Activated naive CD4-positive, alpha-beta T cell treated with anti-CD3 and anti-CD28 coated beads, Interleukin-2, amount 50 U/mL, for 72 hours (primary cell): ENCODE measurements at places on chromosomes 16 and 17. TPM values are rescaled to one million over a fixed set of nuclear protein-coding genes. Genes with fewer than 3 reads are reported as not detected.
A peak's percentile ranks its signal among the peaks of the same experiment; 100 is the strongest.

GRCh38 chr16:46482895-46483294 lies 138.3 kb downstream of the SHCBP1 start:
- no peak for DNase-seq

GRCh38 chr16:47728205-47728604 lies 267.1 kb downstream of the PHKB start:
- DNase-seq, result no peak

GRCh38 chr16:7268182-7268581 lies 64.5 kb upstream of the RBFOX1 start:
- DNase-seq, result no peak

GRCh38 chr17:36024106-36024869 lies 6.5 kb upstream of the CCL23 start:
- no peak for DNase-seq

DNA sequence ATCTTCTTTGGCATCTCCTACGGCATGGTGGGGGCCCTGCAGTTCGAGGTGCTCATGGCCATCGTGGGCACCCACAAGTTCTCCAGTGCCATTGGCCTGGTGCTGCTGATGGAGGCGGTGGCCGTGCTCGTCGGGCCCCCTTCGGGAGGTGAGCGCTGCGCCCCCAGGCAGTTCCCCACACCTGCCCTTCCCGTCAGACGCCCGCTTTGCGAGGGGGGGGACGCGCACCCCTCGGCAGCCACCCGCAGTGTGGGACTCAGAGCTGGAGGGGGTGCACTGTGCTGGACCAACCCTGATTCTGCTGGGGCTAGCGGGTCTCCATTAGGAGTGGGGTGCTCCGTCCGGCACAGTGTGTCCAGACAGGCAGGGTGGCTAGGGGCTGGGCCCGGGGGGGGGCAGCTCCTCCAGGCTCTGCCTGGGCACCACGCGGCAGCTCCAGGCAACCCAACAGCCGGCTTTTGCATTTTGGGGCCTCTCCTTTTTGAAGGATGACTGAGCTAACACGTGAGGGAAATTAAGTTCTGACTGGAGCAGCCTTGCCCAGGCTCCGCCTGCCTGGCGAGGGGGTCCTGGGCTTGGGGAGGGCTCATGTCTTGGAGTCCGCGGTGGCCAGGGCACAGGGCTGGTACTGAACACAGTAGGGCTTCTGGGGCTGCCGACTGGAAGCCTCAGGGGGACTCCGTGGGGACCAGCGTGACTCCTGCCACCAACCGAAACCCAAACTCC lies 9.1 kb downstream of the SLC16A3 start:
- DNase-seq, result no peak

- peak; percentile 43 for DNase-seq
Measured at GRCh38 chr16:84055366-84055765, 12.8 kb upstream of the SLC38A8 start.

- DNase-seq, result peak; percentile 42
Measured at GRCh38 chr17:45312477-45313420, 4.1 kb downstream of the MAP3K14 start.

DNA sequence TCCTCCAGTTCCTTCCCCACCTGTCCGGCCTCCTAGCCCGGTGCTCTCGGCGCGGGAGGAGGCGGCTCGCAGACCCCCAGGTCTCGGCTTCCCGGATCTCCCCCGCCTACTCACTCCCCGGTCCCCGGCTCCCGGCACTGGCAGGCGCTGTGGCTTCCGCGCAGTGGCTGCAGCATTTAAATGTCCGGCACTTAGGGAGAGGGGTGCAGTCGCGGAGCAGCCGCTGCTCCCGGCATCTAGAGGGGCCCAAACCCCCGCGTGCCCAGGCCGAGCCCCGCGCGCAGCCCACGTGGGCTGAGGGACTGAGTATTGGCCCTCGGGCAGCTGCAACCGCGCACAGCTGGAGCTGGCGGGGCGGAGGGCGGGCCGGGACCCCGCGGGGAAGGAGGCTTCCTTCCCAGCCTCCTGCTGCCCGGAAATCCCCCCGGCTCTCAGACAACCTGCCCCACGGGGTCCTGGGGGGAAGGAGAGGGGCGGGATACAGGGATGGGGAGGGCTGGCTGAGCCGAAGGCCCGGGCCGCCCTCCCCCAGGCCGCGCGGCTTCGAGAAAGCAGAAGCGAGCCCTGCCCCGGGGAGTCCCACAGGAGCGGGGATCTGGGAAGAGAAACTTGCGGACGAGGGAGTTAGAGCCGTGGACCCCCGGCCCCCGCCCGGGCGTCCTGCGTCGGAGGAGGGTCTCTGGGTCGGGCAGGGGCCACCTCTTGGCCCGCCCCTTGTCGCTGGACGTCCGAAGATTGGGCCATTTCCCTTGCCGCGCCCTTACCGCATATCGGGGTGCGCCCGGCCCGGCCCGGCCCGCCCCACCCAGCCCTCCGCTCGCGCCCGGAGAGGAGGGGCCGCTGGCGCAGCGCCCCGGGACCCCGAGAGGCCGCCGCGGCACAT lies at the start of gene MMP25:
TSS of gene MMP25 (plus strand) at position 804 of the 883 bp plus-strand sequence. CDS start 357 bp downstream, outside the sequence.
- DNase-seq, result no peak

DNA sequence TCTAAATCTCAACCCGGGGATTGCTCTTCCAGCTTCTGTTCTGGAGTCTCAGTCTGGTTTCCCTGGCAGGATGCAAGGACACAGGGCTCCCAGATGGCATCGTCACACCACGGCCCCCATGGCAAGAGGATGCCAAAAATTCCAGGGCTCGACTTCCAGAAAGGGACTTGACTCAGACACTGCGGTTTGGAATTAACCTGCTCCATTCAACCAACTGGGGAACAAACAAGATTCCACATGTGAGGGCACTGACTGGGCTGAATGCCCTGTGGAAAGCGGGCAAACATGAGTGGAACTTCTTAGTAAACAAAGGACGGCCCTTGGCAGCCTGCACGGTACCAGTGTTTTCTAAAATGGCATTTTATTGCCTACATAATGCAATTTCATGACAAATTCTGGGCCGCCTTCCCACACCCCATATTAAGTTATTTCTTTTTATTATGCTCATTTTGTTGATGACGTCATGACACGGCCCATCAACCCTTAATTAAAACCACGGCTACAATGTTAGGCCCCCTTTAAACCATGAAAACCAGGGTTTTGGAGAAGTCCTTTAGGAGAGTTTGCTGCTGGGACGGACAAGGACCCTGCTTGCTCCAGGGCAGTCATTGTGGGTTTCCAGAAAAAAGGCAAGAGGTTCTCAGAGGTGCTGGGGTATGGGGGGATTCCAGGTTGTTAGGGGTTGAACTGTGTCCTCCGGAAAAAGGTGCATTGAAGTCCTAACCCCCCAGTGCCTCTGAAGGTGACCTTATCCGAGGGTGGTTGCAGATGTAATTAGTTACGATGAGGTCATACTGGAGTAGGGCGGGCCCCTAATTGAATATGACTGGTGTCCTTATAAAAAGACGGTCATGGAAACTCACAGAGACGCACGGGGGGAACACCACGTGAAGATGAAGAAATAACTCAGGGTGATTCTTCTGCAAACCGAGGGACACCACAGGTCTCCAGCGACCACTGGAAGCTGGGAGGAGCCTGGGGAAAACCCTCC lies 205.6 kb downstream of the FOXL1 start:
- no peak for DNase-seq

DNA sequence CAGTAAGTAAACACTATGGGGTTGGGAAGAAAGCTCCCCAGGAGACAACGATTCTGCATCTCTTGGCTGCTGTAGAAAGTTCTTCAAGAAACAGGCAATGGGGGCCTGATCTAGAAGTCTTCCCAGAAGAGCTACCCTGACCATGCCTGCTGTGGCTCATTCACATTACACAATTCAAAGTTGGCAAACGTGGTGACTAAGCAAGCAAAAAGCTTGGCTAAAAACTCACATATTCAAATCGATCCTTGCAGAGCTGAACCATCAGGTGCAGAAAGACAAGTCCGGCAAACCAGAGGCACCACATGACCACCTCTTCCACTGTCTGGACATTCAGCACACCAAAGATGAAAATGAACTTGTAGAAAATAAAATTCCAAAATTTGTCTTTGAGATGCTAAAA lies 16.1 kb downstream of the AMFR start:
- no peak for DNase-seq

DNA sequence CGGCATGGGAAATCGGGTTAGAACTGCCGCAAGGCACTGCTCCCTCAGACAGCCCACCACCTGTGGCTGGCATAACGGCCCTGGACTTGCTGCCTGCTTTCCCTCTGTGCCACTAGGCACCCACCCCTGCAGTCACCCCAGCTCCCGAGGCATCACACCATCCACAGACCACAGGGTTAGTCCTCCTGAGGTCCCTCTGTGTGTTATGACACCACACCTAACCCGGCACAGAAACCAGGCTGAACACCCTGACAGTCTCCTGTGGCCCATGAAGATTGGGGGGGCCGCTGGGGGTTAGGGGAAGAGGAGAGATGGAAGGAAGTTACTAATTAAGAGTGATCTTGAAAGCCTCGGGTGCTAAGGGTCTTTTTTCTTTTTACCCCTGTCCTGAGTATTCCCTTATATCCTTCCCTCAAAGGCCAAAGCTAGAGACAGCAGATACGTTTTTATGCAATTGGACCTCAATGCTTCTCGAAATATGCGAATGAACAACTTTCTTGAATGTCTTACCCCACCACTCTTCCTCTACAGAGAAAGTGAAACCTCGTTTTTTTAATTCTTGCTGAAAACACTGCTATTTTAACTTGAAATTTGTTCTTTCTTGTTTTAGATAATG lies 7.0 kb downstream of the CYTH1 start:
- peak; percentile 82 for DNase-seq

DNA sequence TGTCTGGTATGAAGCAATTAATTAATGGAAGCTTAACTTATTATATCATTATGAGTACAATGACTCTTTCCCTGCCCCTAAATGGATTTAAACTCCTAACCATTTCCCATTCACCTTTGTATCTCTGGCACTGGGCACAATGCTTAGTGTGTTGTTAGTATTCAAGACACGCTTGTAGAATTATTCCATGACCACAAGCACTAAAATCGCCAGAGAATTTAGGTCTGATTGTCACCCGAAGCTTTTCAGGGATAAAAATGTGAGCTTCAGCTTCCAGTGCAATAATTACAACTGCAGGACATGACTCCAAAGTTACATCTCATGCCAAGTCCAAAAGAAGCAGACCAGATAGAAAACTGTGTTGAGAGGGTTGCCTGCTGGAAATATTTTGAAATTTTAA lies 101.6 kb downstream of the CDH8 start:
- no peak for DNase-seq

GRCh38 chr16:71771571-71771970 lies 37.1 kb downstream of the AP1G1 start:
- DNase-seq, result no peak

- DNase-seq, result no peak
Measured at GRCh38 chr17:945672-946071, 33.9 kb downstream of the NXN start.

The CDH15 gene
- not detected for total RNA-seq

The ENKD1 gene
- 2.4 TPM for total RNA-seq

The ARHGAP23 gene
- 1.3 TPM for total RNA-seq

The TNFRSF17 gene
- not detected for total RNA-seq

The TMC5 gene
- not detected for total RNA-seq

The C17orf107 gene
- 2.9 TPM for total RNA-seq

The PPM1D gene
- 24.6 TPM for total RNA-seq

The TBC1D3G gene
- total RNA-seq, result not detected

The CD300A gene
- 4.0 TPM for total RNA-seq

The TEX19 gene
- total RNA-seq, result 0.18 TPM

The CBFA2T3 gene
- 0.76 TPM for total RNA-seq

The FAM20A gene
- not detected for total RNA-seq

The CPHXL2 gene
- total RNA-seq, result not detected
